ENCODE measurements at places on chromosomes 2 and 18. TPM values are rescaled to one million over a fixed set of nuclear protein-coding genes. Genes with fewer than 3 reads are reported as not detected.

IGFBP2 gene
- total RNA-seq: 15.5 TPM

TCF7L1 gene
- total RNA-seq: 4.3 TPM

BCL11A gene
- 0.43 TPM for total RNA-seq

GRHL1 gene
- 1.7 TPM for total RNA-seq
